ENCODE measurements at places on chromosomes 7 and 10.

- no peak for DNase-seq
Observed at GRCh38 chr7:141558544-141559183, 7.5 kb downstream of the AGK start.

DNA sequence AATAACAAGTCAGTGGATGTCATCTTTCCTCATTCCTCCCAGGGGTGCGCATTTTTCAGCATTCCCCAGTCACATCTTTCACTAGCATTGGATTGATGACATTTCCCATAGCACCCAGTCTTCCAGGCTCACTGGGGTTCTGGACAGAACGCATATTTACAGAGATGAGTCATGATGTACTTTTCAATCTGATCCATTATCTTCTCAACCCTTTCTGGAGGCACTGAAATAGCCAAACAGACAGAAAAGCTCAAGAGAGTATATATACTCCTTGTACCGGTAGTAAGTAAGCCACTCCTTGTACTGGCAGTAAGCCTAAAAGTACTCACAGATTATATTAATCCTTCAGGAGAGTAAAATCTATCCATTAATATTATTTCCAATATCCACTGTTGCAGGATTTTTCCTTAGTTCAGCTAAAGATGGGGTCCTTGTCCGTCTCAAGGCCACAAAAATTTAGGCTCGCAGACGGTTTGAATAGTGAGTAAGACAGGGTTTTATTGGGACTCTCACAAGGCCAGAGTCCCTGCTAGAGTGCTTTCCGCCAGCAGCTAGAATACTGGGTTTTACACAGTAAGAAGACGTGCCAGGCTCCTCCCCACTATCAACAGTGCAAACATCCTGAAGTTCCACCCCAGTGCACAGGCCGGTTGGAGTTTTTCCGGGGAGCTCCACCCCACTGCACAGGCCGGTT, 60.8 kb downstream of the MDH2 start:
- no peak for DNase-seq

DNA sequence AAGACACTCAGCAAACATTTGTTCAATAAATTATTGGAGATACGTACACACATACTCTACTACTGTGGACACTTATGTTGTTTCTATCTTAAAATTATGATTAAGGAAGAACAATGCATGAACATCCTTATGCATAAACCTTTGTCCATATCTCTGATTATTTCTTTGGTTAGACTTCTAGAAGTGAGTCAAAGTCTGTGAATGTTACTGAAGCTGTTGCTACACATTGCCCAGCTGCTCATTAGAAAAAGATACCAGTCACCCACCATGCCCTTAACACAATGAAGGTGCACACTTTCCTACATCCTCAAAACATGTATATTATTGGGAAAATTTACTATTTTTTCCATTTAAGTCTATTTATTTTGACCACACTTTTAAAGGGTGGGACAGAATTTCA, 1.4 kb upstream of the CLRN3 start:
- DNase-seq = no peak

- no peak for DNase-seq
Observed at GRCh38 chr10:60660625-60661024, 117.7 kb upstream of the CDK1 start.

DNA sequence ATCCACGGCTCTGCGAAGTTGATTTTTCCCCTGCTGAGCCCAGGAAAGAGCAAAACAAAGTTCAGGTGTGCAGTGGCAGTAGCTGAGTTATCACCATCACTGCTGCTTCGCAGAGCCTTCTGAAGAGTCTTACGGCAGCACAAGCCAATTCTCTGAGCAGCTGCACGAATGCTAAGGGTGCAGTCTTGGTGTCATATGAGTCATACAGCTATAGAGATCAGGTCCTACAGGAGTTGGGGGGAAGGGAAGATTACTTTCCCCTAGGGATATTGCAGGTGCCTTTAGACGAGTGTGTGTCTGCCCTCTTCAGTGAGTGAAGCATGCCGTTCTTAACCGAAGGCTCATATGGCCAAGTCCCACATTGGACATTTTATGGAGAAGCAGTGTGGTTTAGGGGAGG, 227.8 kb downstream of the CELF2 start:
- no peak for DNase-seq

GRCh38 chr10:127148933-127149220, 47.5 kb downstream of the INSYN2A start:
- no peak for DNase-seq

DNA sequence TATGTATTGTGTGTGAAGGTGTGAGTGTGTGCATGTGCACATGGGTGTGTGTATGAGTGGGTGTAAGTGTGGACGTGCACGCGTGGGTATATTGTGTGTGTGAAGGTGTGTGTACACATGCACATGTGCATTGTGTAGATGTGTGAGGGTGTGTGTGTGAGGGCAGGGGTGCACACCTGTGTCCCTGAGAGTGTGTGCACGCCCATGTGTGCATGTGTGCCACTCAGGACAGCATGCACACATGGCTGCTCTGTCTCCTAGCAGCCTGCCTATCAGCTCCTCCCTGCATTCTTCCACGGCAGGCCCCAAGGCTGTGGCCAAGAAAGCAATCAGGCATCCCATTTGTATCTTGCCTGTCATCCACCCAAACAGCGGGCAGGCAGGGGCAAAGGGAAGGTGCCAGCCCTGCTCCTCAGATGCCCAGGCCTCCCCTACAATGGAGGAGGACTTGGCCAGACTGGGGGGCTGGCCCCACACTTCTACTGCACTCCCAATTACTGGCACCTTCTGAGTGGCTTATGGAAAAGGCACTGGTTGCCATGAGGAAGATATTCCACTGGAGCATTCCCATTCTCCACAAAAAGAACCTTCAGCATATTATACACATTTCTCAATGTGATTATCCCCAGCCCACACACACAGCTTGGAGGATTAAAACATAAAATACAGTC, 380.4 kb upstream of the ZMIZ1 start:
- no peak for DNase-seq

DNA sequence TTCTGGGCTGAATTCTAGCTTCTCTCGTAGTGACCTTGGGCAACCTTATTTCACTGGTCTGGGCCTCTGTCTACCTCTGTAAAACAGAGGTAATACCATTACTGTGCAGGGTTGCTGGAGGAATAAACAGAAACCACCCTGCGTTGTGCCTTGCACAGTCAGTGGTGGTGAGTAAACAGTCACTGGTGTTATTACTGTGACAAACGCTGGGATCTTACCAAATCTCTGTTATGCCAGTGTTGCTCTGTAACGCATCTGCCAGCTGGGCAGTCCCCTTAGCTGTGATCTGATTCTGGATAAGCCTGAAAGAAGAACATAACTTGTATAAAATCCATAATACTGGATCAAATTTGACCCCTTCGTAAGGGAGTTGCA, 49.4 kb downstream of the NOD1 start:
- no peak for DNase-seq

GRCh38 chr10:132309879-132310591, 2.3 kb upstream of the STK32C start:
- no peak for DNase-seq

DNA sequence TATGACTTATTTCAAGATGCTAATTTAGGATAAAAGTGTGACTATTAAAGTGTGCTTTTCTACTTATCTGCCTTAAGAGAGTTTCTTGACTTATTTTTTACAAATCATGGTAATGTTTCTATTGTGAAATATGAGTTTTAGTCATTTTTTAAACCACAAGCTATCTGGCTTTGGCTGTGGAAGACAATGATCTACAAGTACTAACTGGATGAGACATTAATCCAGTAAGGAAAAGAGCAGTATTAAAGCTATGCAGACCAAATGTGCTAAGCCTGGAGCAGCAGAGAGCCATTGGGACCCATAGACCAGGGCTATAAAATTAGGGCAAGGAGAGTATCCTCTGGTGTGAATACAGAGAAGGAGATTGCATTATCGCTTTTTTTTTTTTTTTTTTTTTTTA, 92.4 kb downstream of the SEMA3A start:
- no peak for DNase-seq

GRCh38 chr10:111392159-111392558, 315.3 kb downstream of the ADRA2A start:
- DNase-seq = no peak

DNA sequence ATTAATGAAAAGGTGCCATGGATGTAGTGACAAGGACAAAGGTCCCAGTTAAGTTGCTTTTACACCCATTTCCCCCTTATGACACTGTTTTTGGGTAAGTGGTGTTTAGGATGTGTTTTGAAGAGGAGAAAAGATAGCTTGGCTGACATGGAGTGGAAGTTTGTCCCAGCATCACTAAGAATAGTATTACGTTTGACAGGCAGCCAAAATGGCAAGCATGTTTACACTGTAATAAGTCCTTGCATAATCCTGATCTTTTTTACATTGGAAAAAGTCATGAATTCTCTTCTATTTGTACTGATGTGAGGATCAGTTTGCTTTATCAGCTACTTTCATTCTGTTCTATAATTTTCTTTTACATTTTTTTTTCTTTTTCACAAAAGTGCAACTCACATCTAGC, 137.8 kb downstream of the CHRM2 start:
- no peak for DNase-seq

DNA sequence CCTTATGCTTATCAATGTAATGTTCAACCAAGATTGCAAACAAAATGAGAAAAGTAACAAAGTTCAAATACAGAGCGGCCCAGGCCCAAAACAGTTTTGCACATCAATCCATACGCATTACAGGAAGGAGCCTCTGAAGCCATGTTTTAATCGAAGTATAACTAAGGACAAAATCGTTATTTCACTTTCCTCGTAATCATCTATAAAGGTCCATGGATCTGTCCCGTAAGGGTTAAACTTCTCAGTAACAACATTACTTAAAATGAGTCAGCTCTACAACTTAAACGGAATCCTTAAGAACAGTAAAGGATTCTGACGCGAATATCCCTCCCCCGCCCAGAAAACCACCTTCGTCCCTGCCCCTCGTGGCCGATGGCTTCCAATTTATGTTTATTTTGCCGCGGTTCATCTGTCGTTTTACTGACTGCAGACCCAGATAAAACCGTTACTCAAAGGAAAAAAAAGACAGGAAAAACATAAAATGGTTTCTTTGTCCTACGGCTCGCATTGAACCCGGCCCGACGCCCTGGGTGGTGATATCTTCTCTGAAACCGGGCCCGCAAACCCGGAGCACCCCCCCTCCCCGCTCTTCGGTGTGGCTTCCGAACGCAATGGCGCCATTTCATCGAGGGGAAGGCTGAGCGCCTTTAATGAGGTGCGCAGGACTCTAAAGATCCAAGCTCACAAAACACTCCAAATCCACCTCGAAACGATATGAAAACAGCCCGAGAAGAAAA, 1.1 kb downstream of the HNRNPA2B1 start:
- DNase-seq = peak; percentile 40

- DNase-seq = no peak
Observed at GRCh38 chr7:115019882-115020605, 98.2 kb downstream of the MDFIC start.

DNA sequence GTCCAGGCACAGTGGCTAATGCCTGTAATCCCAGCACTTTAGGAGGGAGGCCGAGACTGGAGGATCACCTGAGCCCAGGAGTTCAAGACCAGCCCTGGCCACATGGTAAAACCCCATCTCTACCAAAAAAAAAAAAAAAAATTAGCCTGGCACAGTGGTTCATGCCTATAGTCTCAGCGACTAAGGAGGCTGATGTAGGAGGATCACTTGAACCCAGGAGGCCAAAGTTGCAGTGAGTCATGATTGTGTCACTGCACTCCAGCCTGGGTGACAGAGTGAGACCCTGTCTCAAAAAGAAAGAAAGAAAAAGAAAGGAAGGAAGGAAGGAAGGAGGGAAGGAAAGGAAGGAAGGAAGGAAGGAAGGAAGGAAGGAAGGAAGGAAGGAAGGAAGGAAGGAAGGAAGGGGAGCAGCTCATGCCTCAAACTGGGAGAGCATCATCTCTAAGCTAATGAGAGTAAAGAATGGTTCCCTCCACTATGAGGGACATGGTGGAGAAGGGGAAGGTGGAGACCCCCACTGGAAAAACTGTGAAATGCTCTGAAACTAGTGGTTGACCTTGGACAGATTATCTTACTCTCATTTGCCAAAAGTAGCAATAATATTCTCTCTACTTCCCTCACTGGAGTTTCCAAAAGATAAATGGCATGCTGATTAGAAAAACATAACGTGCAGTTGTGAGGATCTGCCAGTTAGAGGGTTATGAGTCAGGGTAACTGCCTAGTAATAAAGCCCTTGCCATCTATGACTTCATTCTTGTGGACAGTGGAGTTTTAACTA, 16.8 kb downstream of the GIMAP5 start:
- DNase-seq = no peak

- DNase-seq = no peak
Observed at GRCh38 chr7:44291066-44291732, 34.2 kb downstream of the CAMK2B start.

GRCh38 chr7:23931633-23932032, 221.6 kb downstream of the STK31 start:
- no peak for DNase-seq

GRCh38 chr10:82496114-82496513, 621.1 kb downstream of the NRG3 start:
- no peak for DNase-seq

GRCh38 chr10:112915590-112916572, 34.2 kb upstream of the TCF7L2 start:
- DNase-seq = no peak
